ENCODE measurements at places on chromosomes 6 and 20.

DNA sequence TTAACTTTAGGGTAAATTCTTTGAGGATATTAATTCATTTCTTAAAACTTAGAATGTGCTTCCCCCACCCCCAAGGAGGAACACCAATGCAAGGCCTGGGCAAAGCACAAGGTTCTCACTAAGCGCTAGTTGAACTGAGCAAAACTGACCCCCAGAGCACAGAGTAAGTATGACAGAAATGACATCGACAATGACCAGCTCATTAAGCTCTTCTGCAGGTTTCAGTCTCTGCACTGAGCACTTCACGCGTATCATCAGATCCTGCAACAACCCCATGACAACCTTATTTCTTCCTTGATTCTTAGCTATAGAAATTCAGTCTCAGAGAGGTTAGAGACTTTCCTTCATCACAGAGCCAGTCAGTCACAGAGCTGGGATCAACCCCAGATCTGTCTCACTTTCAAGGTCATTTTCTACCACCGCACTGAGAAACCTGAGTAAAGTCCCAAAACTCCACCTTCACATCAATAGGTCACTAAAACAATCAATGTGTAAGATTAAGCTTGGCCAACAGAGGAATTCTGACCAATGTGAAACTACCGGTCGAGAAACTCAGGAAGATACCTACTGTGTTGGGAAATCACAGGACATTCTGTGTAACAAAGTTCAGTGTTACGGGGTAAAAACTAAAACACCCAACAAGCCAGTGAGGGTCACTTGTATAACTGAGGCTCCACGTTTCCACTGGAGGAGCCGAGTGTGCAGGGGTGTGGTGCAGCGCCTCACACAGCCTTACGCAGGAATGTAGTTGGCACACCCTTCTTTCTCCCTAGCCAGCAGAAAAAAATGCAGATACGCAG is 129.0 kb upstream of the FOXQ1 start:
- no peak for DNase-seq

DNA sequence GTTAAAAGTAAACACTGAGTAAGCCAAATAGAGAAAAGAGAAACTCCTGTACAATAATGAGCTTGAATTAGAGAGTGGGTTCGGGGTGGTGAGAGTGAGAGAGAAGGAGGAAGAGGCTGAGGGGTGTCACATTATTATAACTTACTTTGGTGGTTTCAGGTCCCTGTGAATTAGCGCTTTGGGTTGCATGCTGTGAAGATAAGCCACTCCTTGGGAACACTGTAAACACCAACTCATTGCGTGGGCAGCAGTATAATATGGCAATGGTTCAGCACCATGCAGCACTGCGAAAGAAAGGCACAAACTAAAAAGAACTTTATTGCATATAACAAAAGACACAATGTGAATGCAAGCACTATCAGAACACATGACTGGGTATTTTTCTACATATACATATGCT is 26.9 kb downstream of the MAP3K7 start:
- no peak for DNase-seq

DNA sequence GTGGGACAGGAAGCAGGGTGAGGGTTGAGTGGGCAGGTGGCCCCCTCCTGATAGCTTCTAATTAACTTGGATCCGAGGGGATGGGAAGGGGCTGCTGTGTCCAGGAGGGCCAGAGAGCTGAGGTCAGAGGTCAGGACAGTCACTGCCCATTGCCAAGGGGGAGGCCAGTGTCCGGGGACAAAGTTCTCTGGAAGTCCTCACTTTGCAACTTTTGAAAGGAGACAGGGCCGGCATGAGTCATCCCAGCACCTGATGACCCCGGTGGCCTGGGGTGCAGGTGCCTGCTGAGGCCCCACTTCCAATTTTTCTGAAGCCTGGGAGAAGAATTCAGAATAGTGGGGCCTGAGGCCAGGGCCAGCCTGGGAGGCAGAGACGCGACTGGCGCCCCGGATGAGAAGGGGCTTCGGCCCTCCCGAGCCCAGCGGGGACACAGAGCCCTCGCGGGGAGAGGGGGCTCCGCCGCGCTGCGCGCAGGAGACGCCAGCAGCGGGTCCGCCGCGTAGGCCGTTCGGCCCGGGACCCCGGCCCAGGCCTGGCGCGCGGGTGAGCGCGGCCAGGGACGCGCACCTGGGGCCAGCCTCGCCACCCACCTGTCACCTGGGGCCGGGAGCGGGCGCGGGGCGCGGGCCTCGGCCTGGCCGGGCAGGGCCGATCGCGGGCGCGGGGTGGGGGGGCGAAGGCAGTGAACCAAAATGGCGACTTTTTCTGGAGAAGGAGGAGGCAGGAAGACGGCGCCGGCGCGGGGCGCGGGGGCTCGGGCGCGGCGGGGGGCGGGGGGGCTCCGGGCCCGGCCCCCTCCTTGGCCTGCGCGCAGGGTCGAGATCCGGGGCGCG is 586 bp downstream of the ZNF512B start:
- DNase-seq, result peak; percentile 47

DNA sequence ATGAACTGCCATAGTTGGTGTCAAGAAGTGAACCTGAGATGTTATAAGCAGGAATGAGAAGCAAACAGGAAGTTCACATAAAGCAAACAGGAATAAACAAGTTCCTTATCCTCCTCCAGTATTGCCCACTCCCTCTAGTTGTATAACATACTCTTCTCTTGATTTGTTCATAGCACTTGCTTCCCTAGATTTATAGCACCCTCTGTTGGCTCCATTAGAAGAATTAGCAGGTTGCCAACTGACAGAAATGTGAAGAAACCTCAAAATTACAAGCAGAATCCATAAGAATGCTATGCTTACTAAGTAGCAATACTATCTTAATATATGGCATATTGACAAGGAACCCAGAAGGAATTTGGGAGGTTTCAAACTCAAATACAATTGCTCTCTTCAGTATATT is 195.4 kb downstream of the TBX18 start:
- DNase-seq, result no peak

All from stimulated activated CD8-positive, alpha-beta memory T cell treated with anti-CD3 and anti-CD28 coated beads, Interleukin-4, amount 100 ng/mL, for 48 hours (primary cell).